ENCODE measurements at places on chromosomes 3 and 15.

DNA sequence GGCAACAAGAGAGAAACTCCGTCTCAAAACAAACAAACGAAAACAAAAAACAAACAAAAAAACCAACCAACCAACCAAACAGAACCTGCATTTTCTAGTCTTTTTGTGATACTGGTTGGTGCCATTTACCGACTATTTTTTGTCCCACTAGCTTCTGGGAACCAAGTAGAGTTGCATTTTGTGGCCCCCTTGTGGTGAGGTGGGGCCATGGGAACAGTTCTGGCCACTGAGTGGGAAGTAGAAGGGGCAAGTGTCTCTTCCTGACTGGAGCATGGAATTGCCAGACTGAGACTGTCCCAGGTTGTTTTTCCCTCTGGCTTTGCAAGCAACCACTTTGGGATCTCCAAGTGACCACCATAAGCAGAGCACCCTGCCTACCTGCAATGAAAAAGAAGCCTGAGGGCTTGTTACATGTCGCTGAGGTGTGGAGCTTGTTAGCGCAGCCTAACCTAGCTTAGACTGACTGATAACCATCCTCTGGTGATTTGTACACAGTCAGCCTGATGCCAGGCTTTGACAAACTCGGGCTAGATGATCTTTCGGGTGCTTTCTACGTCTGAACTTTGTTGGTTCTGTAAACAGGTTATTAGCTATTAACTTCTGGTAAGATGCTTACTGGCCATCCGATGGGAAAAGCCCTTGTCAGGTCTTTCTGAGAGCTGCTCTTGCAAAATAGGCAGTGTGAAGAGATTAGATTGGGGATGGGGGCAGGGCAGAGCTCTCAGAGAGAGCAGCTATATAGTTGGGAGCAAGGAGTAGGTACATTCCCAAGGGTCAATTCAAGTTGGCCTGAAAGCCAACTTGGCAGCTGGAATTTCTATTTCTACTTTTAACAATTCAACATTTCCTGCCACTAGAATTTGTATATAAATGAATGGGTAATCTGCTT lies 172.2 kb downstream of the SSR3 start:
- DNase-seq = peak; percentile 36

GRCh38 chr3:194382892-194383223 lies 13.3 kb upstream of the LRRC15 start:
- no peak for DNase-seq

DNA sequence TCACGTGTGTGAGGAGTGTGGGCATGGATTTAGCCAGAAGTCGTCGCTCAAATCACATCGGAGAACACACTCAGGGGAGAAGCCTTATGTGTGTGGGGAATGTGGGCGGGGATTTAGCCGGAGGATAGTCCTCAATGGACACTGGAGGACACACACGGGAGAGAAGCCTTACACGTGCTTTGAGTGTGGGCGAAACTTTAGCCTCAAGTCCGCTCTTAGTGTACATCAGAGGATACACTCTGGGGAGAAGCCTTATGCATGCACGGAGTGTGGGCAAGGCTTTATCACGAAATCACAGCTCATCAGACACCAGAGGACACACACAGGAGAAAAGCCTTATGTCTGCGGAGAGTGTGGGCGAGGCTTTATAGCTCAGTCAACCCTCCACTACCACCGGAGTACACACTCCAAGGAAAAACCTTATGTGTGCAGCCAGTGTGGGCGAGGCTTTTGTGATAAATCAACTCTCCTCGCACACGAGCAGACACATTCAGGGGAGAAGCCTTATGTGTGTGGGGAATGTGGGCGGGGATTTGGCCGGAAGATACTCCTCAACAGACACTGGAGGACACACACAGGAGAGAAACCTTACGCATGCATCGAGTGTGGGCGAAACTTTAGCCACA lies 28.1 kb downstream of the ZNF589 start:
- DNase-seq = no peak

GRCh38 chr15:62069551-62069950 lies 2.8 kb downstream of the C2CD4A start:
- no peak for DNase-seq

DNA sequence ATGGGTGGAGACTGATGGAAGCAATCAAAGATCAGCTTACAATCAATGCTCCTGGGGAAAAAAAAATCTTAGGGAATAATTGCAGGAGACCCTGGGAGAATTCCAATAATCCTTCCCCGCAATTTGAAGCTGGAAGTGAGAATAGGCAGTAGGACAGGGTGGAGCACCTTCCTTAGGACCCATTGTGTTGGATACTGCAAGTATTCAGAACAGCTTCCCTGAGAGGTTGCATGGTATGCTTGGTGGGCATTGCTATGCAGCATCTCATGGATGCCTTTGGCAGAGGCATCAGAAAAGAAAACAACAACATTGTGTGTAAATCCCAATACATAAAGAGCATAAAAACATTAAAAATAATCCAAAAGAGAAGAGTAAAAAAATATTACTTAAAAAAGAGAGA lies 24.6 kb upstream of the DUT start:
- no peak for DNase-seq
